ENCODE measurements at places on chromosomes 16 and 17. TPM values are rescaled to one million over a fixed set of nuclear protein-coding genes. Genes with fewer than 3 reads are reported as not detected.

DNA sequence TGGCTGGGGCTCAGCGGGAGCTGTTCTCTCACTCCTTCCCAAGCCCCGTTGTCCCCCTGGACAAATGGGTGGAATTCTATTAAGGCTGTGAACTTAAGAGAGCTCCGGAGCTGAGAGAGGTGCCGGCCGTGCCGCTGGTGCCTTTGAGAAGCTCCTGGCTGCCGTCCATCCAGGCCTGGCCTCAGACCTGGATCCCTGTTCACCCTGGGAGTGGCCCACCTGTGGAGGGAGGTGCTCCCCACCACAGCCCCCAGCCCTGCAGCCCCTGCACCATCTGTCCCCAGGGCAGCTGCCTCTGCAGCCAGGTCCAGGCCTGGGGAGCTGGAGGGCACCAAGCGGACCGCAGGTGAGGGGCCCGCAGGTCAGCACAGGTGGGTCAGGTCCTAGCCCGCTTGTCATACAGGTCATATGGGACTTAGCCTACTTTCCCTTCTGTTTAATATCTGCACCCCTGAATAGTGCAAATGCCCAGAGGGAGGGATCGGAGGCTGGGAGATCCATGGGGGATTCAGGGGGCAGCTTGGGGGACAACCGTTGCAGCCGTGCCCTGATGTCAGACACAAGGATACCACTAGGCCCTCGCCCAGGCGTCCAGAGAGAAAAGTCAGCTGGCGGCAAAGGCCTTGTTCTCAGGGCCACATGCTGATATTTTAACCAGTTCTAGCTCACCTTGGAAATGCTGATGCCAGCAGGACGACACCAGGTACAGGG is 15.2 kb upstream of the METRNL start:
- DNase-seq, result no peak
- H3K36me3 ChIP-seq, result no peaks in the 10 kb centered on the region
- H3K4me3 ChIP-seq, result no peak overlapping the region
- H3K27ac ChIP-seq, result no peak overlapping the region

DNA sequence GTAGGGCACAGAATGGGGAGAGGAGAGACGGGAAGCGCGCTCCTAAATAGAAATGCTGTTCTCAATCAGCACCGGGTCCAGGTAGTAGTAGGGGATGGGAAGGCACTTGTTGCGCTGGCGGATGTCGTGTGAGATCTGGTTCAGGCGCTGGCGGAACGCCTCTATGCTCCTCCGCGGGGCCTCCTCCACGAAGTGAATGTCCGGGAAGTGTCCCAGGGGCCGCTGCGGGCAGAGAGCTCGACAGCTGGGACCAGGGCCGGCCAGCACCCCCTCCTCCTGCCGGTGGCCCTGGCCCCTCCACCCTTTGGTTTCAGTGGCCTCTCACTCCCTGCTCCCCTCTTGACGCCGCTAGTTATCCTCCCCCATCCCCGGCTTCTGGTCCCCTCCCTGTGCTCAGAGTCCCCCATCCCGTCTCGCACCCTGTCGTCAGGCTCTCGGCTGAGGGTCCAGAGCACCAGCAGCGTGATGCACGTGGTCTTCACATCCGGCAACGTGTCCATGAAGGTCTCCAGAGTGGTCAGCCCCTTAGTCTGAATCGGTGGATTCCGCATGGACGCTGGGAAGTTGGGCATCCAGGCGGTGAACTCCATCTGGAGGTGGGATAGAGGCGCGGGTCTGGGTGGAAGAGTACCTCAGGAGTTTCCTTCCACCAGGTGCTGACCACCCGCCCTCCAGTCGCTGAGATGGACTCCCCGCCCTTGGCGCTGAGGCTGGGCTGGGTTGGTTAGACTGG is 14.6 kb downstream of the ALOX12B start:
- H3K4me3 ChIP-seq, result peak overlapping the region; percentile 25
- H3K27ac ChIP-seq, result no peak overlapping the region
- peaks cover 22% of the 10 kb centered on the region for H3K4me1 ChIP-seq
- H3K27me3 ChIP-seq, result peaks cover 52% of the 10 kb centered on the region
- H3K36me3 ChIP-seq, result no peaks in the 10 kb centered on the region
- peak; percentile 47 for DNase-seq

- no peak overlapping the region for H3K4me3 ChIP-seq
- peaks cover 24% of the 10 kb centered on the region for H3K4me1 ChIP-seq
- no peak for DNase-seq
- H3K36me3 ChIP-seq, result no peaks in the 10 kb centered on the region
- H3K27me3 ChIP-seq, result no peaks in the 10 kb centered on the region
These were observed 50.8 kb downstream of the TOM1L2 start for GRCh38 chr17:17921192-17922069.

DNA sequence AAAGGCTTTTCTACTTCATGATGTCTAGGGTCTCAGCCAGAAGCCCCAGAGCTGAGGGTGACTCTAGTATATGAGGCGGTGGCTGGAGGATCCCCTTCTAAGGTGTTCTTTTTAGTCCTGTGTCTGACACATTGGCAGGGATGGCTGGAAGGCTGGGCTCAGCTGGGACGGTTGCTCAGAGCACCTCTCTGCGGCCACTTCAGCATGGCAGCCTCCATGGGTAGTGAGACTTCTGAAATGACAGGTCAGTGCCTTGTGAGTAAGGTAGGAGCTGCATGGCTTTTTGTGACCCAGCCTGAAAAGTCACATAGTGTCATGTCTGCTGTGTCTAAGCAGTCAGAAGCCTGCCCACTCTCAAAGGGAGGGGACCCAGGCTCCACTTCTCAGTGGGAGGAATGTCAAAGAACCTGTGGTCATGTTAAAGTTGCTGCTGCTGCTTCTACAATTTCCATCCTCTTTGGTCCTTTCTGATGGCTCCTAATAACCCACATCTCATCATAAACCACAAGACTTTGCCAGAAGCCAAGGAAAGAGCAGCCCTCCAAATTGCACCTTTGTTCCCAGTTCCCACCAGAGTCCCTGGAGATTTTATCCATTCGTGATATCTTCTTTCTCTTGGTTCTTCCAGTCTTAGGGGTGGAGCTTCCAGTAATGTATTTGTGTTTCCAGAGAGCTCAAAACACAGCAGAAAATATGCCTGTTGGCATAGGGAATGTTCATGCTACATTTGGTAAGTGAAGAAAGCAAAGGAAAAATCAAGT is 15.4 kb upstream of the KCNG4 start:
- H3K36me3 ChIP-seq, result no peaks in the 10 kb centered on the region
- no peak overlapping the region for H3K27ac ChIP-seq
- H3K27me3 ChIP-seq, result peaks cover 19% of the 10 kb centered on the region
- no peak overlapping the region for H3K4me3 ChIP-seq
- DNase-seq, result no peak

DNA sequence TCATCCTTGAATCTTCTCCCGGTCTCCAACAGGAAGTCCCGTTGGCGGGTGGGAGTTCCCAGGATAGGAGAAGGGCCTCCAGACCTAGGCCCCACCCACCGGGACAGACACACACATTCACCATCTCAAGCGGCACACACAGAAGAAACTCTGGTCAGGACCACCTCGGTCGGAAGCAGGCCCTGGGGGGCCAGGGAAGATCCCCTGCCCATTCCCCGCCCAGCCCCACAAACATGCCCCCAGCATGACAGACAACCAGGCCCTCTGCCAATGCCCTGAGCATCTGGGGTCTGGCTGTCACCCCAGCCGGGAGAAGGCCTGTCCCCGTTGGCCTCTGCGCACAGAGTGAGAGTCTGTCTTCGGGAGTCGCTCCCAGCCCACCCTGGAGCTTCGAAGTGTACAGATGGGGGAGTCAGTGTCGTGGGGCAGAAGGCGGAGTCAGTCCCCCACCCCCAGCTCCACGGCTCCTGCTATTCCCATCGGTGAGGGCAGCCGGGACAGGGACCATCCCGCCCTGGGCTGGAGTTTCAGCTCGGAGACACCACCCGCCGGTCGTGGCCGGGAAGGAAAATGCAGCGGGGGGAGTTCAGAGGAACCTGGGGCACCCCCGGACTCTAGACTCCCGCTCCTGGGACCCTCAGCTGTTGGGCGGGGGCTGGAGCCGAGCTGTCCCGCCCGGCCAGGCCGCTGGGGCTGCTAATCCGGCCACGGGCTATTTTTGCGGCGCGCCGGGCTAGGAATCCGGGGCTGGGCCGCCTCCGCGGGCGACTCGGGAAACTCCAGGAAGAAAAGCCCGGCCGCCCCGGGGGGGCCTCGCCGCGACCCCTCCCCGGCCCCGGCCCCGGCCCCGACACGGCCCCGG is 660 bp downstream of the RHBDF1 start:
- peak overlapping the region; percentile 22 for H3K4me3 ChIP-seq
- DNase-seq, result no peak
- H3K27ac ChIP-seq, result no peak overlapping the region
- H3K36me3 ChIP-seq, result no peaks in the 10 kb centered on the region

- no peak overlapping the region for H3K27ac ChIP-seq
- H3K27me3 ChIP-seq, result no peaks in the 10 kb centered on the region
- no peaks in the 10 kb centered on the region for H3K36me3 ChIP-seq
- no peak overlapping the region for H3K4me3 ChIP-seq
These were observed 217.4 kb upstream of the PSMD7 start for GRCh38 chr16:74079232-74079586.

DNA sequence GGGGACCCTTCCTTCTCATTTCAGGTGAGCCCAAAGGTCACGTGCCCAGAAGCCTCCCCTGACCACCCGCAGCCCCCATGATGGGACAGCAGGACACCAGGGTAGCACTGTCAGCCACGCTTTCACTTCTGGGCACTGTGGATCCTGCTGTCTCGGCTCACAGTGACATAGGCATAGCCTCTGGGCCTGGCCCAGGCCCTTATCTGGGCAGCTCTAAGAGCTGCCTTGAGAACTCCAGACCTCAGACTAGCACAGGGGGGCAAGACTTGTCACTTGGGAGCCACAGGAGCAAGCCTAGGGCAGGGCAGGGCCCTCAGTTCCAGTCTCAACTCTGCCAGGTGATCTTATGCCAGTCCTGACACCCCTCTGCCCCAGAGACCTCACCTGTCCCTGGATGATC is 4.7 kb downstream of the NATD1 start:
- peaks cover 5% of the 10 kb centered on the region for H3K27me3 ChIP-seq
- H3K27ac ChIP-seq, result no peak overlapping the region
- no peak overlapping the region for H3K4me3 ChIP-seq
- peaks cover 5% of the 10 kb centered on the region for H3K4me1 ChIP-seq
- no peaks in the 10 kb centered on the region for H3K36me3 ChIP-seq

DNA sequence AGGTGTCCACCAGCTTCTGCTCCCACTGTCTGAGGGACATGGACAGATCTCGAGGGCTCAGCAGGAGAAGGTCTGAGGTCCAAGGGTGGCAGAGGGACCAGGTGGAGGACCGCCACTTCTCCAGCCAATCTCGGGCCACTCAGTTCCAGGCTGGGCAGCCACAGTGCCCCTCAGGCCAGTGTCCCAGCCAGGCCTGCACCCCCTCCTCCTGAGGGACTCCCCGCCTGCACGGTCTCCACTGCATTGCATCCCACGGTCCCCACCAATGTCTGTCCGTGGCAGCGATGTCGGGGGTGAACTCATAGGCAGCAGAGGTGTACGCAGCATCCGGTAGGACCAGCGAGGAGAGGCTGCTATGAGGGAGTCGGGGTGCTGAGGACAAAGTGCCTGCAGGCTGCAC is 64.2 kb upstream of the DOC2B start:
- H3K4me3 ChIP-seq, result no peak overlapping the region
- DNase-seq, result no peak
- no peak overlapping the region for H3K27ac ChIP-seq
- no peaks in the 10 kb centered on the region for H3K4me1 ChIP-seq
- H3K36me3 ChIP-seq, result no peaks in the 10 kb centered on the region

GRCh38 chr16:49799172-49799571 is 56.7 kb downstream of the ZNF423 start:
- H3K4me3 ChIP-seq, result no peak overlapping the region
- H3K36me3 ChIP-seq, result no peaks in the 10 kb centered on the region
- H3K27me3 ChIP-seq, result peaks cover 2% of the 10 kb centered on the region

- DNase-seq, result no peak
- peaks cover 18% of the 10 kb centered on the region for H3K4me1 ChIP-seq
- no peak overlapping the region for H3K27ac ChIP-seq
- peaks cover 6% of the 10 kb centered on the region for H3K36me3 ChIP-seq
- H3K4me3 ChIP-seq, result no peak overlapping the region
- H3K27me3 ChIP-seq, result no peaks in the 10 kb centered on the region
These were observed 31.9 kb downstream of the PDIA2 start for GRCh38 chr16:314795-315299.

DNA sequence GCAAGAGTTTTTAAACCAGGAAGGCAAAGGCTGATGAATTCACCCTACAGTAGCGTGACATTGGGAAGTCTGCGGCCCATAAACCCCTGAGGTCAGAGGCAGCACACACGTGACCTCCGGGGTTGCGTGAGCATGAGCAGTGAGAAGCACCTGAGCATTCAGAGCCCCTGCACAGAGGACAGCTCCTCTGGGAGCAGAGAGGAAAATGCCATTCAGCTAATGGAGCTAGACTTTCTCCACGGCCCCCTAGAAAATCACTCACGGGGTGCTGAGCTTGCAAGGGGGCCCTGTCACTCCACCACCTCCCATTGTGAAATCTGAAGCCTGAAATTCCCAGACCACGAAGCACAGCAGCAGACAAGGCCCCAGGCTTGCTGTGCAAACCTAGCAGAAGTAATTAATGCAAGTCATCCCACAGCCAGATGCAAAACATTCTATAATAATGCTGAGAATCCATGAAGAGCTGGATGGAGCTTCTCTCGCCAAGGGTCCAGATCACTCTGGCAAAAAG is 114.9 kb upstream of the RCVRN start:
- H3K36me3 ChIP-seq, result no peaks in the 10 kb centered on the region
- DNase-seq, result no peak
- H3K27me3 ChIP-seq, result no peaks in the 10 kb centered on the region
- H3K4me1 ChIP-seq, result no peaks in the 10 kb centered on the region

- H3K4me3 ChIP-seq, result no peak overlapping the region
- H3K4me1 ChIP-seq, result no peaks in the 10 kb centered on the region
- H3K27me3 ChIP-seq, result no peaks in the 10 kb centered on the region
- H3K27ac ChIP-seq, result no peak overlapping the region
- no peak for DNase-seq
These were observed 442.6 kb downstream of the SHISA9 start for GRCh38 chr16:13344001-13344400.

RBFOX1 gene
- not detected for total RNA-seq

HERPUD1 gene
- total RNA-seq, result 88.2 TPM

TUFM gene
- total RNA-seq, result 153 TPM

KRTAP9-8 gene
- not detected for total RNA-seq

ABCA10 gene
- total RNA-seq, result 0.26 TPM

PYDC1 gene
- not detected for total RNA-seq

CSH2 gene
- not detected for total RNA-seq
